ENCODE measurements at places on chromosomes 7 and 10.

GRCh38 chr10:122121059-122121458, 132.1 kb downstream of the TACC2 start:
- DNase-seq, result no peak

DNA sequence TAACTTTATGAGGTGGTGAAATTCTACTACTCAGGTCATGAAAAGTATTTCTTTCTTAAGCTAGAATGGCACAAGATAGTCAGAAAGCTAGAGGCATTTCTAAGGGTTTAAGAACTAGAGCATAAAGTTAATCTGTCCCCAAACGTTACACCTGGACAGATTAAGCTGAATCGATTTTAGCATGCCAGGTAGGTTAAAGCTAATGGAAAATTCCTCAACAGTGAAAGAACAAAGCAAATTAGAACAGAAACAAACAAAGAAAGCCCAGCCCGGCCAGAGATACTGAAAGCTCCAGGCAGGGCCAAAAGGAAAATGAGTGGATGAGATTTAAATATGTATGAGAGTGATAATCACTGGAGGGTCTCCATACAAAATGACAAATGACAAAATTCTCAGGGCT, 293.8 kb downstream of the CALN1 start:
- DNase-seq, result no peak

GRCh38 chr7:22698767-22699166, 28.2 kb upstream of the IL6 start:
- DNase-seq, result no peak

DNA sequence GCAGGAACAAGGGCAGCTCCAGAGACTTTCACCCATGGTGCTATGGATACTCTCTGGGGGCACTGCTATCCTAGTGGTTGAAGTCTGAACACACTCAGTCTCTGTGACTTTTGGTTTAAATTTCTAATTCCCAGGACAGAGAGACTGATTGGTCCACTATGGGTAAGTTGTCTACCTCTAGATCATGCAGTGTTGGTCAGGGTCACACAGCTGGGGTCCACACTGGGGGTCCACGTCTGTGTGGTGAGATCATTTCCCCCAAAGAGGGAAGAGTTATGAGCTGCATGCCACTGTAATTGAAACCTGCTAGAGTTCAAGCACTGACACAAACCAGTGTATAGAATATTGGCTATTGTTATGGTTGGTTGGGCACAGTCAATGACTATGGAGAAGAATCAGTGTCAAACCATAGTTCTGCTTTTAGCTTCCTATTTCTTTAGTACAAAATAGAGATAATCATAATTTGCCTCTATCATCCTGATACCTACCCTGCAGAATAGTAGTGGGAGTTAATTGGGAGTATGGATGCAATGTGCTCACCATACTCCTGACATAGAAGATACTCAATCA, 101.6 kb downstream of the PRTFDC1 start:
- DNase-seq, result no peak

GRCh38 chr10:110008518-110009339, 945 bp downstream of the ADD3 start:
- no peak for DNase-seq

DNA sequence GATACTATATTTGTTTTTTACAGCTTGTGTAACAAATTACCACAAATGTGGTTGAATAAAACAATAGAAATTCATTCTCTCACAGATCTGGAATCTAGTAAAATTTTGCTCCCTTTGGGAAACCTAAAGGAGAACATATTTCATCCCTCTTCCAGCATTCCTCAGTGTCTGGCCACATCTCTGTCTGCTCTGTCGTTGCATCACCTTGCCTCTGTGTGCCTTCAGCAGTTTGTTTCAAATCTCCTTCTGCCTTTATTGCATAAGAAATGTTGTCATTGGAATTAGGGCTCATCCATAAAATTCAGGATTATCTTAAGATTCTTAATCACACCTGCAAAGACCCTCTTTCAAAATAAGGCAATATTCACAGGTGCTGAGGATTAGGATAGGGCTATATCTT, 14.5 kb downstream of the OR2A14 start:
- DNase-seq, result no peak

DNA sequence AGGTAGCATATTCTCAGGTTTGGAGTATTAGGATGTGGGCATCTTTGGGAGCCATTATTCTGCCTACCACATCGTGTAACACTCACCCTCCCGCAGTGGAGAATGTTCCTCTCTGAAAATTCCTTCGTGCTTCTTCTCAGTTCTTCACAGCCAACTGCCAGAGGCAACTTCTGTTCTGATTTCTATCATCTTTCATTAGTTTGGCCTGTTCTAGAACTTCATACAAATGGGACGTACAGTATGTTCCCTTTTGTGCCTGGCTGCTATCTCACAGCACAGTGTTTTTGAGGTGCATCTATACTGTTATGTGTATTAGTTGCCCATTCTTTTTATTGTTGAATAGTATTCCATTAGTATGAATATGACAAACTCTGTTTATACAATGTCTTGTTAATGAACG, 8.9 kb upstream of the SLC26A3 start:
- no peak for DNase-seq

DNA sequence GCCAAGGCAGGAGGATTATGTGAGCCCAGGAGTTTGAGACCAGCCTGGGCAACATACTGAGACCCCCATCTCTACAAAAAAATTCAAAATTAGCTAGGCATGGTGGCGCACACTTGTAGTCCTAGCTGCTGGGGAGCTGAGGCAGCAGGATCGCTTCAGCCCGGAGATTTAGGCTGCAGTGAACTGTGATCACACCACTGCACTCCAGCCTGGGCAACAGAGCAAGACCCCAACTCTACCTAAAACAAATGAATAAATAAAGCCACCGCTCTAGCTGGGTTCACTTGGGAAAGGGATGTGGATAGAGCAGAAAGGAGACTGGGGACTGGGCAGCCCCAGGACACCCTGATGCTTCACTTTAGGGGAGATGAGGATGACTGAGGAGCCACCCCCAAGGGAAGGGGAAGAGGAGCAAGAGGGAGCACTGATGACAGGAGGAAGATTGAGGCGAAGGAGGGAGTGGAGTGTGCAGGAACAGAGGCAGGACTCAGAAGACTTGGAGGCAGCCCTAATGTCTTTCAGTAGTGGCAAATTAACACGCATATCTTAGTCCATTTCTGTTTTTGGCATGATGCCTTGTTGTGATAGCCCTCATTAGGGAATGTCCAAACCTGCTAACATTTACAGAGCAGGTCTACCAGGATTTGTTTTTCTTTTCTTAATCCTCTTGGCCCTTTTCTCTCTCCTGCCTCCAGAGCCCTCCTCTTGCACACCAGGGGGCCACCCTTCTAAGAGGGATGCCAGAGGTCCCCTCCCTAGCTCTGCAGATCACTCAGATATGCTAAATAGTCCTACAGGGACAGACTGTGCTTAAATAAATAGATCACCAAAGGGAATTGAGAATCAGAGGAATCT, 88.3 kb downstream of the C10orf105 start:
- no peak for DNase-seq

- DNase-seq, result no peak
These were observed 77.6 kb upstream of the ZMIZ1 start for GRCh38 chr10:78991187-78991586.
